ENCODE measurements at places on chromosomes 3 and 15.

DNA sequence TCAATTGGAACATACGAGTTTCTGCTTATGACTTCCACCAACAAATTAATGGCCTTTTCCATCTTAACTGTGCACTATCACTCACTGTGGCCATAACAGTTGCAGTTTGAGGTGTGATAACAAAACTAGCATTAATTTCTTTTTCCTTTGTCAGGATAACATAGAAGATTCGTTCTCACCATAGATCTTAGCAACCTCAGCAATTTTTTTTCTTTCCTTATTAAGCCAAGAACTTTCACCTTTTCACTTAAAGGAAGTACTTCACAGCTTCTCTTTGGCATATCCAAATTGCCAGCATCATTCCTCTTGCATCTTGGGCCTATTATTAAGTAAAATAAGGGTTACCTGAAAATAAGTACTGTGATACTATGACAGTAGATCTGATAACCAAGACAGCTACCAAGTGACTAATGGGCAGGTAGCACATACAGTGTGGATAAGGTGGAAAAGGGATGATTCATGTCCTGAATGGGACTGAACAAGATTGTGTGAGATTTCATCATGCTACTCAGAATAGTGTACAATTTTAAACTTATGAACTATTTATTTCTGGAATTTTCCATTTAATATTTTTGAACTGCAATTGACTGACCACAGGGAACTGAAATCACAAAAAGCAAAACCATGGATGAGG is 46.6 kb downstream of the CEP70 start:
- DNase-seq = no peak

DNA sequence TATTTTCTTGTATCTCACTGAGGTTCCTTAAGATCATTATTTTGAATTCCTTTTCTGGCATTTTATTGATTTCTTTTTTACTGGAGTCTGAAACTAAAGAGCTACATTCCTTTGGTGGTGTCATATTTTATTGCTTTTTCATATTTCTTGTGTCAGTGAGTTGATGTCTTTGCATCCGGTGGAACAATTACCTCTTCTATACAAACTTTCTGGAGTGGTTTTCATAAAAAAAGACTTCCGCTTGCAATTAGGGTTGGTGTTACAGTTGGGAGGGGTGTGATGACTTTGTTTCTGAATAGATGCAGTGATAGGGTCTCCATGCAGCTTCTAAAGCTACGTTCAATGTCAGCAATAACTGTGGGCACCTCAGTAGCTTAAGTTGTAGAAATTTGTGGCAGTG is 181.7 kb downstream of the LPP start:
- no peak for DNase-seq

- DNase-seq = no peak
Measured at GRCh38 chr15:90259524-90259923, 5.9 kb upstream of the NGRN start.

- DNase-seq = no peak
Measured at GRCh38 chr3:12929801-12930200, 88.4 kb upstream of the RPL32 start.

GRCh38 chr15:50135031-50135551 is 16.1 kb upstream of the ATP8B4 start:
- DNase-seq = no peak

GRCh38 chr3:159273608-159274007 is 471.8 kb downstream of the MFSD1 start:
- DNase-seq = no peak

DNA sequence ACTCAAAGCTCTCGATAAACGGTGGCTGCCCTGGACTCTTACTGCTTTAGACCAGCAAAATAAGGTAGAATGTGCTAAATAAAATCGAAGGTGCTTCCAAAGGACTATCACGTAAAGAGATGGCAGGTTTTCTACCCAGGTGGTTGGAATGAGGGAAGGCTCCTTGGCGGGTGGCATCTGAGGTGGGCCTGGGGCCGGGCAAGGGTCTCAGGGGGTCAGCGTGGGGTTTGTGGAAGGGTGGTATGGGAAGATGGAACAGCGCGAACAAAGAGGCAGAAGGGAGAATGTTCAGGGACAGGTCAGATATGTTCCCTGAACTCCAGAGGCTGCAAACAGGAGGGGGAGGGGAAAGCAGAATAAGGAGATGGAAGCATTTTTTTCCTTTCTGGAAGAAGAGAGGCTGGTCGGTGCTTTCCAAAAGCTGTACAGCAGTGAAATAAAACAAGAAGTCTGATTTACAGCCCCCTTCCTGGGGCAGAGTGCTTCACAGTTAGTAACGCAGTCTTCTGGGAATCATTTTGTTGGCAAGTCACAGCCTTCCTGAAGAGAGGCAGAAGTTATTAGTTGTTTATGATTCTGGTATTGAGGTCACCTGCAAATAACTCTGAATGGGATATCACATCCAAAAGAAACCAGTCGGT is 58.3 kb upstream of the ATG7 start:
- DNase-seq = no peak

DNA sequence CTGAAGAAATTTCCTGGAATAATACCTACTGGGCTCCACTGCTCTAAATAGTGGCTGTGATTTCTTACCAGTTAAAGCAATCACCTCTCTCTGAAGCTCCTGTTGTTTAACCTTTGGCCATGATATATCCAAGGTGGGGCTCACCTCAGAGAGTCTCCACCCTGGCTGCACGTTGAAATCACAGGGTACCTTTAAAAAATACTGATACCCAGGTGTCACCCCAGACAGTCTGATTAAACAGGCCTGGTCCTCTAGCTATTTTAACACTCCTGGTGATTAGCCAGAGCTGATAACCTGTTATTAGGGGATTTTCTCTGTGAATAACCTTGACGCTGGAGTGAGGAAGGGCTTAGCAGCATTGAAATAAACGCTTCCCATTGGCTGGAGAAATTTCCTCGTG is 22.3 kb upstream of the ZBTB38 start:
- DNase-seq = no peak

DNA sequence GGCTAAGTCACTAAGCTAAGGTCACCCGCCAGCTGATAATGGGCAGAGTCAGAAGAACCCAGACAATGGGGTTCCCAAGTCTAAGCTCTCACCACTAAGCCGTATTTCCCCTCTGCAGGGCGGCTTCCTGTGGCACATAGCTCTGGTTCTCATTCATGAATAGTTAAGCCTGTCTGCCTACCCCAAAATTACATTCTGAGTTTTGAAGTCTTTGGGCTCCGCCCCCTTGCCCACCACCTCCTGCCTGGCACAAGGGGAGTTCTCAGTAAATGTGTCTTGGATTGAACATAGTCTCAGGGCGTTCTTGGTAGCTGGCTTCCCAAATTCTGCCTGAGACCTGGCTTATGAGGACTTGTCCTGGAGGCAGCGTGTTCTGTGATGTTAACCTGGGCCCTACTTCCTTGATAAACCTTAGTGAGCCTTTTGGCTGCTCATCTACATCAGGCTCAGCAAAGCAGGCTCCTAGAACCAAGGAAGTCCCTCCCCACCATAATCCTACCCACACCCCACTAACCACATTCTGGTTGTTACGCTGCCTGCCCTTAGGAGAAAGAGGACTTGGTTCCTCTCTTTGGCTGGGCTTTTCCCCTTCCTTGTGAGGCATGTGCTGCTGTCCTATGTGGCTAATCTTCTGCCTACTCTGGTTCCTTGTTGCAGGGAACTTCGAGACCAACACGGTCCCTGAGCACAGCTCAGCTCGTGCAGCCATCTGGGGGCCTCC is 54.9 kb downstream of the STARD5 start:
- no peak for DNase-seq

GRCh38 chr15:56241374-56242105 is 2.1 kb downstream of the RFX7 start:
- DNase-seq = no peak
